ENCODE measurements at places on chromosomes 16 and 17.

DNA sequence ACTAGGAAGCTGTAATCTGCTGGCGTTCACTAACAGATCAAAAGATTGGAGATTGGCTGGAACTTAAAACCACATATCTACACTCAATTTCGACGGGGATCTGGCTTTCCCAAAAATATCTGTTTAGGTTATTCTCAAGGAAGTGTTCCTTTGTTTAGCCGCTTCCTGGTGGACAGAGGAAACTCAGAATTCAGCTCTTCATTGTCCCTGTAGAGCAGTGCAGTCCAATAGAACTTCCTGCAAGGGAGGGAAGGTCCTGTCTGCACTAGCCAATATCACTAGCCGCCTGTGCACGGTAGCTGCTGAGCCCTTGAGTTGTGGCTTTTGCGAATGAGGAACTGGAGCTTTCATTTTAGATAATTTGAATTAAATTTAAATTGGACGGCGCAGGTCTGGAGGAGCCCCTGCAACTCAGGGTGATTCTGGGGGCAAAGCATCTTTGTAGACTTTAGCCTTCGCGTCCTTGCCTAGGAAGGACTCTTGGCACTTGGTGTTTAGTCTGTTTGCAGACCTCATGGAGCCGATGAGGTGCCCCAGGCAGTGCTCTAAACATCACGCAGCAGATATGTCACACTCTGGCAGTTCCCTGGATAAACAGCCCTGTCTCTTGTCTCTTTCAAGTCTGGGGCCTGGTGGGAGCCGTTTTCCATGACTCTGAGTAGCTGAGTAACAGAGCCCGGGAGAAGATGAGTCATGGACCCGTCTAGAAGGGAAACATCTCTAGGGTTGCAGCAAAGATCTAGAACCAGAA, 122.2 kb downstream of the CCDC182 start:
- DNase-seq: no peak

DNA sequence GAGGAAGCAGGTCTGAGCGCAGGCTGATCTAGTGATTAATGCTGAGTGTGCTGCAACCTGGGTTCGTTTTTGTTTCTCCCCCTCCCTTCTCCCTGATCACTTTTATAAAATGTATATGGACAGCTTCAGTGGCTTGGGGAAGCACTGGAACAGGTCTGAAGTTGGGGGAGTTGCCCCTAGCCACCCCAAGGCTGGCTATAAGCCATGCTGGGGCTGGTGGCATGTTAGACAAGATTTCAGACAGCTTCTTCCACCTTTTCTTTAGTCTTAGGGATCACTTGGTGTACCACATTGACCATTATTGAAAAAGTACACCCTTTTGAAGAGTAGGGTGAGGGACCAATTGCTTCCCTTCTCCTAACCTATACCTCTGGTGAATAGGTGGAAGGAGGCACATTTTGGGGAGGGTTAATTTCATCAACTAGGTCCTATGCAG, 3.8 kb upstream of the VAC14 start:
- no peak for DNase-seq

DNA sequence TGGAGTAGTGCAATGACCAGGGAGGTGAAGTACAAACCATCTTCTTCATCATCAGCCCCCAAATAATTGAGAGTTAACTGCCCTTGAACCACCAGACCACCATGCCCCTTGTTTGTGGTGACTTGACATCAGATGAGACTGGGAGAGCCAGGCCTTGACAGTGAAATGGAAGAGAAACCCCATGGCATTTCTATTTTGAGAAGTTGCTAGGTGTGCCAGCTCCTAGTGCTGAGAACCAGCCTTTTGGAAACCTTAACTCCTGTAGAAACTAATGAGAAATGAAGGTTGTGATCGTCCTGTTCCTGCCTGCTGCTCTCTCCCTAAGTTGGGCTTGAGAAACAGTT, 2.8 kb downstream of the TMEM94 start:
- no peak for DNase-seq

- DNase-seq: no peak
Observed at GRCh38 chr17:67258821-67259468, 13.9 kb upstream of the HELZ start.

- DNase-seq: no peak
Observed at GRCh38 chr16:77599793-77600415, 122.4 kb upstream of the NUDT7 start.

GRCh38 chr17:70173681-70174080, 4.3 kb downstream of the KCNJ2 start:
- DNase-seq: no peak

- peak; percentile 50 for DNase-seq
Observed at GRCh38 chr17:81387100-81388090, 7.9 kb upstream of the BAHCC1 start.
